ENCODE measurements at places on chromosomes 5 and 9.

GRCh38 chr5:31485376-31486207 is 46.3 kb downstream of the DROSHA start:
- no peak for DNase-seq

GRCh38 chr9:71819115-71819739 is 50.9 kb upstream of the CEMIP2 start:
- no peak for DNase-seq

DNA sequence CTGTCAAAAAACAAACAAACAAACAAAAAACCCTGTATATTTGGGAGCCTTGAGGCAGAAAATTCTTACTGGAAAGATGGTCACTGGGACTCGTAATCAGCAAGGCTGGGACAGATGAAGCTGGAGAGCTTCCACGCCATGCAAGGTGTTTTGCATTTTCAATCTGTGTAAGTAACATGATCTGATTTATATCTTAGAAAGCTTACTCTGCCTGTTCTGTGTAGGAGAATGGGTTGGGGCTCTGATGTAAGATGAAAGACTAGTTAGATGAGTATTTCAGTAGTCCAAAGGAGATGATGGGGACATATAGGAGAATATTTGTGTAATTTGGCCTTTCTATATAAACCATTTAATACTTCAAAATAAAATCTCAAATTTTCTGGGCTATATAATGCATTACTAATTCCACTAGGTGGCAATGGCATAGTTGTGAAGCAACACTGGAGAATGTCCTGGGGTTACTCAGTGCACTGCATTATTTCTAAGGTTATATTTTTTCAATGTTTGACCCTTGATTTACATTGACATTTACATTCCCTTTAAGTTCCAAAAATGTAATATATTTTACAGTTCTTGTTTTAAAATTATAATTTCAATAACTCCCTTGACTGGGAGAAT is 21.9 kb upstream of the FSD1L start:
- DNase-seq: no peak

DNA sequence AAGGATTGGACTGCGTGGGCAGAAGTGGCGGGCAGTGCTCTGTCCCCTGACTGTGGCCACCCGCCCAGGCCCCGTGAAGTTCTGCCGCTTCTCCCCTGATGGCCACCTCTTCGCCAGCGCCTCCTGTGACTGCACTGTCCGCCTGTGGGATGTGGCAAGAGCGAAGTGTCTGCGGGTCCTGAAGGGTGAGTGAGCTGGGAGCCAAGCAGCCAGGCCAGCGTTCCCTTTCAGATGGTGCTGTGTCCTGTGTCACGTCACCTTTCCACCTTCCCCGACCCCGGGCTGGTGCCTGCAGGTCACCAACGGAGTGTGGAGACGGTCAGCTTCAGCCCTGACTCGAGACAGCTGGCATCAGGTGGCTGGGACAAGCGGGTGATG is 2.3 kb downstream of the WDR38 start:
- DNase-seq: no peak

- DNase-seq: no peak
These were observed 25.1 kb downstream of the NANS start for GRCh38 chr9:98081477-98082219.

GRCh38 chr9:86723346-86723745 is 224.0 kb downstream of the GAS1 start:
- no peak for DNase-seq

- DNase-seq: no peak
These were observed 10.8 kb downstream of the SEPTIN8 start for GRCh38 chr5:132766020-132766805.

GRCh38 chr9:79687131-79687447 is 115.3 kb downstream of the TLE4 start:
- DNase-seq: no peak

DNA sequence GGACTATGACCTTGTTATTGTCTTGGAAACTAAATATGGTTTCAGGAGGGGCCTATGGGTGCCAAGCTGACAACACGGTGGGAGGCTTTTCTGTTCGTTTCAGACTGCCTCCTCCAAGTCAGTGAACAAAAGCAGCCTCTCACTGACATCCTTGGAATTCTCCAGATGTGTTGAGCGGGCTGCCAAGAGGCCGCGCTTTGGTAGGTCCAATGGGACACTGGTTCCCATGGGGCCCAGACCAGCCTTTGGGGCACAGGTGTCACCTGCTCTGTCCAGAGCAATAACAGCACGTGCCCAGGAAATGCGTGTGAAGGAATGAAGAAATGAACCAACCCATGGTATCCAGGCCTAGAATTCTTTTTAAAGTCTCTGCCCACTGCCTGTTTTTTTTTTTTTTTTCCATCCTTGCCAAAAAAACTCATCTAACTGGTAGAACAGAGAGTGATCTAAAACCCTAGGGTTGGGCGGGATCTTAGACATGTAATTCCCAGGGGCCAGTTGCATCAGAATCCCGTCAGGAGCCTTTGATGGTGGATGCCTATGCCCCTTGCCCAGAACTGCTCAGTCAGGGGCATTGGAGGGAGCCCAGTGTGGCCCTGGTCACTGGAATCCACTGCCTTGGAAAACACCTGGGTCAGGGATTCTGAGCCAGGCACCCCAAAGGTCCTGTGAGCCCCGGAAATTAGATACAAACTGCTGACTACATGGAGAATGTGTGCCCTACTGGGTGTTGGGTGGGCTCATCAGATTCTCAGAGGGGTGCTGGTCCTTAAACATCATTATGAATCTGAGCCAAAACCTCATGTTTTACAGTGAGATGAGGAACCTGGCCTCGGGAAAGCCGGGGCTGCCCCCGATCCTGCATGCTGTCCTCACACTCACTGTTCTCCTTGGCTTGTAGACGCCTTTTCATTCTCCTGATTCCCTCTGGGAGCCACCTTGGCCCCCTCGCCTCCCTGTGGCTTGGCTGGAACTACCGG is 60.1 kb downstream of the GTF3C4 start:
- no peak for DNase-seq

GRCh38 chr5:178690208-178690607 is 40.3 kb downstream of the ZNF354A start:
- DNase-seq: no peak

DNA sequence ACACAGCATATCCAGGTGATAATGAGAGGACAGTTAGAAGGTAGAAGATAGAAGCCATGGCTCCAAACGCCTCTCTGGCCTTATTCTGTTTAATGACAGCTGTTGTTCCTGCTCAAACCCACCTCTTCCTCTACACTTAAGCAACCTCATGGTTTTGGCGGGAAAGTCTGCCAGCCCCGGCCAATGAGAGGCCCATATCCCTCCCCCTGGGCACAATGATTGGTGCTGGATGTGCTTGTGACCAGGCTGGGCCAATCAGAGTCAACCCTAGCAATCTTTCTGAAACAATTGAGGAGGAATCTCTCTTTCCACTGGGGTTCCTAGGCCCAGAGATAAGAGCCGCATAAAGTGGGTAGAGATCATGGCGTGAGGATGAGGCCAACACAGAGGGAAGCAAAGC is 4.8 kb upstream of the GFI1B start:
- DNase-seq: no peak
